GM12865 (cell line): ENCODE measurements at places on chromosomes 4 and X.
A peak's percentile ranks its signal among the peaks of the same experiment; 100 is the strongest.

DNA sequence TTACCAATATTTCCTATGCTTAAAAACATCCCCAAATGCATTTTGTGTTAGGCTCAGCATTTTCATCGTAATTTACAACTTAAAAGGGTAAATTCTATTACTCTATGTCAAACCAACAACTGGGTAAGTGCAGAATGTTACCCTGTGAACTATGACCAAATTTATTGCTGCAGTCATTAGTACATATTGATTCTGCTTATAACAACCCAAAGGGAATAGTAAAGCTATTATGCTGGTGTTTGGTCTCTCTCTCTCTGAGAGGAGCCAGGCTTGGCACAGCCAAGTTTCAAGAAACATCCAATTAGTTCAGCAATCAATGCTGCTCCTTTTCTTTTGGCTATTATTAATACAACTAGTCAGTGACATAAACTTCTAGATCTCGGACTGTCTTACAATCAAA lies 747.7 kb downstream of the CENPC start:
- no peak for DNase-seq

GRCh38 chrX:1551959-1552546 lies 15.1 kb upstream of the P2RY8 start:
- no peak for DNase-seq

DNA sequence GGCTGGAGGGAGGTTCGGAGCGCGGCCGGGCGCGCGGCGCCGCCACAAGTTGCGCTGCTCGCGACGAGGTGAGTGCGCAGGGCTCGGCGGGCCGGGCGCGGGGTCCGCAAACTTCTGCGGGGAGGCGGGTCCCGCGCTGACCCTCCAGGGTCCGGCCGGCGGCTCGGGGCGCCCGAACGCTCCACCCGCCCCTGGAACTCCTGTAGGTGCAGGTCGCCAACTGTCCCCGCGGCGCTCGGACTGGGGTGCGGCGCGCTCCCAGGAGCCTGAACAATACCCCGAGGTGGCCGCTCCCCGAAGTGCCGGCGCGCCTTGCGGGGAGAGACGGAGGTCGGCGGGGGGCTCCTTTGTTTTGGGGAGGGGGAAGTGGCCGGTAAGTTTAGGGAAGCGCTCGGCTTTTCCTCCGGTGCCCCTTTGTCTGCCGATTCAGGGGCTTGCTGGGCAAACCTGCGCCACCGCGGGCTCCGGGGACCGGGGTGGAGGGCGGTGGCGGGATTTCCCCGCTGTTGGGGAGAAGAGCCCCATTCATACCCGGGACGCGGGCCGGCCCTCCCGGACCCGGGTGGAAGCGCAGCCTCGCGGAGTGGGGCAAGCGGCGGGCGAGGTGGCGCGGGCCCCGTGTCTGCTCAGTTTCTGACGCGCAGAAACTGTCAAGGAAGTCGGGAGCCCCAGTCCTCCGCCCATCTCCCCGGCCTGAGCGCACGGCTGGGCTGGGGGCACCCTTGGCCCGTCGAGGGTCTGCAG lies 694 bp downstream of the TBL1X start:
- DNase-seq = peak; percentile 22

DNA sequence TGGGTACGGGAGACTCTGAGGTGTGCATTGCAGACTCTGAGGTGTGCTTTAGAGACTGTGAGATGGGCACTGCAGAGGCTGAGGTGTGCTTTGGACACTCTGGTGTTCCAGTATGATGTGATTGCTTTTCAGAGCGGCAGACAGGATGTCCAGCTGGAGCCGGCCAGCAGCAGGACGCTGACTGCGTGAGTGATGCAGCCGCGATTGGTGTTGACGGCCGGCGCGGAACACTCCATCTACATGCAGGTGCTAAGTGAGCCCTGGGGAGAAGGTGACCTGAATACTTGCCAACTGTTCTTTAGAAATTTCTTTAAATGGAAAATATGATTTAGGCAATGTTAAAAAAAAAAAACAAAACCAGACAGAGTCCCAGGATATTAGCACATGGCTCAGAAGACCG lies 103.1 kb upstream of the PPP2R3B start:
- DNase-seq = no peak

DNA sequence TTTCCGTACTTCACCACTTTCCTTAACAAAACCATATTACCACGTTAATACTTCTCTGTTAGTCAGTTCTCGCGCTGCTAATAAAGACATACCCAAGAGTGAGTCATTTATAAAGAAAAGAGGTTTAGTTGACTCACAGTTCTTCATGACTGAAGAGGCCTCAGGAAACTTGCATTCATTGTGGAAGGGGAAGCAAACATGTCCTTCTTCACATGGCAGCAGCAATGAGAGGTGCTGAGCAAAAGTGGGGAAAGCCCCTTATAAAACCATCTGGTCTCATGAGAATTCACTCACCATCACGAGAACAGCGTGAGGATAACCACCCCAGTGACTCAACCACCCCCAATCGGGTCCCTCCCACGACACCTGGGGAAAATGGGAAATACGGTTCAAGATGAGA lies 289.8 kb upstream of the CLNK start:
- peak; percentile 23 for DNase-seq

- DNase-seq = peak; percentile 9
Observed at GRCh38 chrX:78514852-78515251, 144.3 kb downstream of the RTL3 start.
